Posterior vena cava (tissue), 2 donors: ENCODE measurements at places on chromosomes 1 and 21. TPM values are rescaled to one million over a fixed set of nuclear protein-coding genes. Genes with fewer than 3 reads are reported as not detected.

The PACC1 gene
- 5.2 TPM for total RNA-seq

- DNase-seq: peak; percentile 70
These were observed at the start of gene LENEP for GRCh38 chr1:154993572-154994268. Gene LENEP (plus strand): TSS chr1:154993586. CDS start chr1:154993608, 22 bp downstream.

The CFAP74 gene
- total RNA-seq: not detected

GRCh38 chr1:54866801-54867716 lies 19.9 kb downstream of the DHCR24 start:
- DNase-seq: no peak

The MROH7 gene
- total RNA-seq: 2.5 TPM

The CGN gene
- total RNA-seq: not detected

The CR1L gene
- total RNA-seq: not detected

- peak; percentile 77 for DNase-seq
These were observed 3.9 kb downstream of the LINGO4 start for GRCh38 chr1:151801310-151801820.

DNA sequence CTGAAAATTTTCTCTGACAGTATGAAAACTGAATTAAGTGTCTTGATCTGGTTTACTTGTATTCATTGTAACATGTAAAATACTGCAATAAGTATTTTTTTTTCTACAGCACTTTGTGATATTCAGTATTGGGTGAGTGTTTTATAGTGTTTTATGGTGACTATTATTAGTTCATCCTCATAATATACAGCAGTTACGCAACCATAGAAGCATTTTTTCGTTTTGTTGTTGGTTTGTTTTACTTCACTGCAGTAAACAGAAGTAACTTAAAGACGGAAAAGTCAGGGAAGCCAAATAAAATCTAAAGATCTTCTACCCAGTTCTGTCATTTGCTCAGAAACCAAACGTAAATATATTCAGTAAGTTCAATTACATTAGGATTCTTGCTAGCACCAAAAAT lies 250.0 kb downstream of the TPR start:
- no peak for DNase-seq

DNA sequence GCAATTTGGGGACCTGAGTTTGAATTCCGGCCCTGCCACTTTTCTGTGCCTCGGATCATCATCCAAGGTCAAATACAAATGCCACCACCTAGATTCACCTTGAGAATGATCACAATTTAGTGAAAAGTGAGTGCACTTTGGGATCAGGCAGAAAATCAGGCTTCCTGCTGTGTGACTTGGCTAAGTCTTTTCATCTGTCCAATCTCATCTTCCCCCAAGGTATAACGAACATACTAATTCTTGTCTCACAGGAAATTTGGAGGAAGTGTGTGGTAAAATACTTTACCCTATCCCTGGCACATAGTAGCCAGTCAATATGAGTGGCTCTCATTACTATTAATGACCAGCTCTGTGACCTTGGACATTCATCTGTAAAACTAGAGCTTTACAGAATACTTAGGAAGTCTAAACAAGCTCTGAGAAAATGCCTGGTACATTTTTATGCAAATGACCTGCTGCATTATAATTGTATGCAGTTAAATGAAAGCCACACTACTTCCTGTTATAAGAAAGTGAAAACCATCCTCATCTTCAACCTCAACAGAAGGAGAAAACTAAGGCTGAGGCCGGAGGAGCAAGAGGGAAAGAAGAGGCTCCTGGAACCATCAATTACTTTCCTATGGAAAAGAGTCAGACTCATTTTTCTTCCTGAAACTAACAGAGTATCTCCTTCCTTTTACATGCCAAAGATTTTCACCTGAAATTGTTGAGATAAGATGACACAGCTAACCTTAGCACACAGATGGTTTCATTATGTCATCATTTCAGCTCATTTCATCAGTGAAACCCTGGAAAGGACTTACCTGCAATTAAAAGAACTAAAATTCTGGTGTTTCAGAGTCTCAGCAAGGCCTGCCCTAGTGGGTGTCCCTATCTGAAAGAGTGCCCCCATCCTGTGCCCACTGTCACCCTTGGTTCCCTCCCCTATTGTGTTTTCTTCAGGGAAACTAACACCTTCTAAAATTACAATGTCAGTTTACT lies 32.6 kb upstream of the RGS8 start:
- DNase-seq: no peak

The PYHIN1 gene
- 3.4 TPM for total RNA-seq

DNA sequence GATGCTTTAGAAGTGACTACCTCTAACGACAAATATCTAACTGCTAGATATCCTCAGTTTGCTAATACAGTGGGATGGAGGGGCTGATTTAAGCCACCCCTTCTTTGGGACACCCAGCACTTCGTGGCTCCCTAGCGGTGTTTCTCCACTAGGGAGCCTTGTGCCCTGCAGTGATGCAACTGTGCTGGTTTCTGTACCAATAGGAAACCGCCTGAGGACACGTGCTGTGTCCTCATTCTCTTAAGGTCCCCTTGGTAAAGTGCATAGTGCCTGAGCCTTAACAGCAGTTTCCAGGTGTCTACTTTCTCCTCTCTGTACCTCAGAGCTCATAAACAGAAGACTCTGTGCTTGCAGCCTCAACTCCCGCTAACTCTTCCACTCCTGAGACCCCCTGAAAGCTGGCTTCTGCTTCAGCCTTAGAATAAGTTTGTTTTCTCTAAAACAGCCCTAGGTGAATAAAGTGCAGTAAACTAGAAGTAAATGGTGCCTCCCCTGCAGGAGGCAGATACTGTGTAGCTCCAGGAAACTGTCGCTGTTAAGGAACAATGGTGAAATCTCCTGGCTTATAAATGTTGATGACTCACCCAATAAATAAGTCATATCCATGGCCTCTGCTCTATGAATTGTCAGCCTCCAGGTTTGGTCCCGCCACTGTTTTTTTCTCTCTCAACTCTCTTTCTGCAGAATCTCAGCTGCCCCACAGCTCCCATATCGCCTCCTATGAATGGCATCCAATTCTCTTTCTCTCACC lies 130.4 kb downstream of the AK5 start:
- no peak for DNase-seq

DNA sequence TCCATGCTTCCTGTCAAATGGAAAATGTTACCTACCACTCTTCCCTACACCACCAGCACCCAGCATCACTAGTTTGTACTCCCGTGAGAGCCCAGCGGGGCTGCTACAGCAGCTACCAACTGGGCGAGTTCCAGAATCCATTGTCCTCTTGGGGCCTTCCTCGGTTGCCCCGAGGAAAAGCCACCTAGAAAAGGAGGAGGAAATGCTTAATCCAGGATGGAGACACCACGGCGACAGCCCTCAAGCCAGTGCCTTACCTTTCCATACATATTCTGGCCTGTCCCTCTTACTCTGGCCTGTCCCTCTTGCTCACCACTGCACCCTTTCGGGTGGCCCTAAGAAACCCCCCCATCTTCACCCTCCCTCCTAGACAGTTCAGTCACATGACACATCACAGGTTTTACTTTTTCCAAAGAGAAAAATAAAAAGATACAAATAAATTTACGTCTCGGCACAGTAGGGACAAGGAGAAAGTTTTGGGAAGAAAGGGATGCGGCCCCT lies 478 bp downstream of the RIT1 start:
- DNase-seq: no peak

- DNase-seq: no peak
These were observed 147.7 kb downstream of the CDC42BPA start for GRCh38 chr1:227170361-227171166.

- no peak for DNase-seq
These were observed 21.5 kb upstream of the COL11A1 start for GRCh38 chr1:103129796-103130195.

- no peak for DNase-seq
These were observed 361 bp downstream of the TMCC2 start for GRCh38 chr1:205228093-205228521.

- no peak for DNase-seq
These were observed 56.6 kb downstream of the PLXNA2 start for GRCh38 chr1:208187499-208188041.

DNA sequence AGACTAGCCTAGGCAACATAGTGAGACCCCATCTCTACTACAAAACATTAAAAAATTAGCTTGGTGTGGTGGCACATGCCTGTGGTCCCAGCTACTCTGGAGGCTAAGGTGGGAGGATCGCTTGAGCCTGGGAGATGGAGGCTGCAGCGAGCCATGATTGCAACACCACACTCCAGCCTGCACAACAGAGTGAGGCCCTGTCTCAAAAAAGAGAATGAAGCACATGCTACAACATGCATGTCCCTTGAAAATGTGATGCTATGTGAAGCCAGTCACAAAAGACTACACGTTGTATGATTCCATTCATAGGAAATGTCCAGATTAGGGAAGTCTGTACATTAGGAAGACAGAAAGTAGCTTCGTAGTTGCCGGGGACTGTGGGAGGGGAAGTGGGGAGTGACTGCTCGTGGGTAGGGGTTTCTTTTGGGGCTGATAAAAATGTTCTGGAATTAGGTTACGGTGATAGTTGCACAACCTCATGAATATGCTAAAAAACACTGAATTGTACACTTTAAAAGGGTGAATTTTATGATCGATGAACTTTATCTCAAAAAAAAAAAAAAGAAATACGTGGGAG lies 202.1 kb downstream of the KAZN start:
- DNase-seq: no peak

DNA sequence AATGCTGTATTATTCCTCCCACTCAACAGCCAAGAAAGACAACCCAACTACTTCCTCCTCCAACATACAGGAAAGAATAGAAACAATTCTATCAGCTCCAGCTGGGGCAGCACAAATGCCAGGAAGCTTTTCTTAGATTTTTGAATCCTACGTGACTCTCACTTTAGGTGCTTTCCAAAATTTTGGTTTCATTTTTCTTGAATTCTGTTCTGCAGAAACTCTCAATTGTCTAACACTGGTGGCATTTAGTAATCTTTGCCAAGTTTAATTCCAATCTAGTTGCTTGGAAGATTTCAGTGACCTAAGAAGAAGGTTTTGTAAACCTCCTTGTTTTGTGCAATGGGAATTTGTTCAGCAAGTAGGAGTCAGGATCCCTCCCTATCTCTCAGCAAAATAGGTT lies 37.1 kb upstream of the DOCK7 start:
- DNase-seq: no peak

DNA sequence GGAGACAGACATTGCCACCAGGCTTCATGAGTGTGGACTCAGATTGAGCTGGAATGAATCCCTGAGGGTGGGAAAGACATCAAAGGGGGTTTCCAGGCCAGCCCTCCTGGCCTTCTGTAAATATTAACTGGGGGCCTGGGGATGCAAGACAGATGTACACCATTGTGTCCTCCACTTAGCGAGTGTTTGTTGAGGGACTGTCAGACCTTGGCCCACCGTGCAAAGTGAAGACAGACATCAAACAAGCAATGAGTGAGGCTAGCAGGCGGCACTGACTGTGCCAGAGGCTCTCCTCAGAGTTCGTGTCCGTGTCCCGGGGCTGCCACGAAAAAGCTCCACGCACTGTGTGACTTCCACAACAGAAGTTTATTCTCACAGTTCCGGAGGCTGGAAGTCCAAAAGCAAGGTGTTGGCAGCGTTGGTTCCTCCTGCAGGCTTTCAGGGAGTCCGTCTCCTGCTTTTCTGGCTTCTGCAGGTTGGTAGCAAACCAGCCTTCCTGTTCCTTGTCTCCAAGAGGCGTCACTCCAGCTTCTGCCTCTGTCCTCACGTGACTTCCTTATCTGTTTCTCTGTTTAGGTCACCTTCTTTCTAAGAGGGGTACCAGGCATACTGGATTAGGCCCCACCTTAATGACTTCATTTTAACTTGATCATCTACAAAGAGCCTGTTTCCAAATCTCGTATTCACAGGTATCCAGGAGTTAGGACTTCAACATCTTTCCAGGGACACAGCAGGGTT lies 59.1 kb downstream of the DISP3 start:
- peak; percentile 64 for DNase-seq

DNA sequence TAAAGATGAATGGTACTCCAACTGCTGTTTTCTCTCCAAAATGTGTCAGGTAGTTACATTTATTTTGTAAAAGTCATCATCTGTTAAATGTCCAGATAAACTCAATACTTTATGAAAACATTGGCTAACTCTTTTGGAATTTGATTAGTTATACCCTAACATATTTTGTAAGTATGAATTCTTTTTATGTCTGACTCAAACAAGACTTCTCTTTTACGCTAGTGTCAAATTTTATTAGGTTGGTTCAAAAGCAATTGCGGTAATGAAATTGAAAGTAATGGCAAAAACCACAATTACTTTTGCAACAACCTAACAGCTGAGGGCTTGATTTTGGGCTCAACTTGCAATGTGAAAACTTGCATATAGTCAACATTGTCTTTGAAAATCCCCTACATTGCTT lies 41.0 kb upstream of the USP25 start:
- DNase-seq: no peak

- DNase-seq: no peak
These were observed 50.2 kb upstream of the NUF2 start for GRCh38 chr1:163271535-163271934.

DNA sequence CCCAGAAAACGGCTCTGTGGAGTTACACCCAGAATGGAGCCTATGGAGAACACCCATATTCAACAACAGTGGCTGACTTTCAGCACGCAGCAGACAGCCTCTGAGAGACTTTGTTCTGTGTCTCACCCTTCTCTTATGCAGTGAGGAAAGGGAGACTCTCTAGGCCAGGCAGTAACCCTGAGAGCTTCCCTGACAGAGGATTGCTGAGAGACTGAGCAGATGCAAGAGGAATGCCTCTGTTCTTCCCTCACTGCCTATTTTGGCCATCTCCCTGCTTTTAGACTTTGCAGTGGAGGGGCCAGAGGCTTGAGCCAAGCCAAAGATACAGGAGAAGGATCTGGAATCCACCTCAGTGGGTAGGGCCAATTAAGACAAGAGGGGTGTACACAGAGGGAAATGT lies 41.8 kb upstream of the SLC16A1 start:
- no peak for DNase-seq

GRCh38 chr1:182586380-182586779 lies 2.7 kb downstream of the RNASEL start:
- DNase-seq: no peak

GRCh38 chr1:6137758-6138157 lies 42.4 kb downstream of the CHD5 start:
- DNase-seq: no peak

The KIF2C gene
- 0.43 TPM for total RNA-seq

DNA sequence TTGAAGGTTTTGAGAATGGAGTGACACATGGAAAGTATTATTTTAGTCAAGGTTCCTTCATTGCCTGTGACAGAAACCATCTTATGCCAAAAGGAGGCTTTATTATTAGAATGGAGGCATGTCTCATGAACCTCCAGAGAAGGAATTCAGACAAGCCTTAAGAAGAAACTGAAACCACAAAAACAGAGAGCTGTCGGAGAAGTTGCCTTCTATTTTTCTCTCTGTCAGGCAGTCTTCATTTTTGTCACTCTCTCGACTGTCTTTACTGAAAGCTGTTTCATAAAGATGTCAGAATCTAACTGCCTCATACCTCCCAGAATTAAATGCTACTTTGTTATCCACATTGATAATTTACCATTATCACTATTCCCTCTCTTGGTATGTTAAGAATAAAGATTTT lies 434.7 kb upstream of the ADGRL4 start:
- DNase-seq: no peak

GRCh38 chr1:239456788-239457187 lies 70.4 kb downstream of the CHRM3 start:
- DNase-seq: no peak

GRCh38 chr1:195597891-195598290 lies 1010.3 kb downstream of the KCNT2 start:
- DNase-seq: no peak

- DNase-seq: no peak
These were observed 29.5 kb downstream of the DRAM2 start for GRCh38 chr1:111110197-111110899.
